ENCODE measurements at places on chromosomes 6 and 20.
A peak's percentile ranks its signal among the peaks of the same experiment; 100 is the strongest.

DNA sequence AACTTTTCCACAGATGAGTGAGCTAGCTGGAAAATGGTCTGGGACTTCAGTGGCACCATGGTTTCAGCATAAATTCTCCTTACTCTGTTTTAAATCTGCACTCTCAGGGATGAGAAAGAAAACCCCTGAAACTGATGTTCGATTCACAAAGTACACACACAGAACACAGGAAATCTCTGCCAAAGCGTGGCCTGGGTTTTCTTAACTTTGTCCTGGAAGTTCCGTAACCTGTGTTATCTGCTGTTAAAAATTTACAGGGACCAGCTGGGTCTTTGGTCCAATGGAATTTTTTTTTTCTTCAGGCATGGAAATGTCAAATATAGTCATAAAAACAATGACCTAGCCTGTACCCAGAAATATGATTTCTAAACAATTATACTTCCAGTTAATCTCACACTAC, 7.3 kb downstream of the SCML4 start:
- H3K4me1 ChIP-seq: peaks cover 57% of the 10 kb centered on the region
- H3K27me3 ChIP-seq: peaks cover 1% of the 10 kb centered on the region
- no peak overlapping the region for H3K27ac ChIP-seq
- DNase-seq: peak; percentile 46

GRCh38 chr6:42049116-42049809, 1.1 kb upstream of the TAF8 start:
- DNase-seq: no peak
- peaks cover 62% of the 10 kb centered on the region for H3K4me1 ChIP-seq
- peaks cover 21% of the 10 kb centered on the region for H3K36me3 ChIP-seq
- no peak overlapping the region for H3K27ac ChIP-seq
- no peaks in the 10 kb centered on the region for H3K27me3 ChIP-seq
- peak overlapping the region; percentile 88 for H3K4me3 ChIP-seq

GRCh38 chr20:18837718-18838117, 24.1 kb downstream of the SCP2D1 start:
- H3K27me3 ChIP-seq: 0 out of 3 replicates have a peak, but pooled peaks cover 5% of the 10 kb centered on the region
- H3K4me3 ChIP-seq: no peak overlapping the region
- no peak for DNase-seq

DNA sequence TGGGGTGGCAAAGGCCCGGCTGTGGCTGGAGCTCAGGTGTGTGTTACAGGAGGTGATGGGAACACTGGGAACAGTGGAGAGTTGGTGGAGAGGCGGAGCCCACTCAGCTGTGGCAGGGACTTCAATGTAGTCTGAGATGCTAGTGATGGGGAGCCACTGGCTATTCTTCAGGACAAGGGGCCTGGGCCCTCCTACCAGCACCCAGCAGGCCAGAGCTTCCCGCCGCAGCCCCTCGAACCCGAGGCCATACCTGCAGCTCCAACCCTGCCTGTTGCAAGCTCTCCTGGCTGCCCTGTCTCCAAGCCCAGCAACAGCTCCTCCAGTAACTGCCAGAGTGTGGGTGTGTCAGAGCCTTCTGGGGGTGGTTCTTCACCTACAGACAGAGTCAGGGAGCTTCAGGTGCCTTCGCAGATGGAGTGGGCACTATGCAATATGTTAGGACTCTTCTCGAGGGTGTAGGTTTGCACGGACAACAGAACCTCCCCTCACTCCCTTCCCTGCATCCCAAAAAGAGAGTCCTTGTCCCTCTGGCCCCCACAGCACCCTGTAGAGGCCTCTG, 146.2 kb upstream of the MLN start:
- H3K4me3 ChIP-seq: no peak overlapping the region
- H3K27ac ChIP-seq: no peak overlapping the region
- DNase-seq: no peak
- no peaks in the 10 kb centered on the region for H3K36me3 ChIP-seq
- no peaks in the 10 kb centered on the region for H3K4me1 ChIP-seq

DNA sequence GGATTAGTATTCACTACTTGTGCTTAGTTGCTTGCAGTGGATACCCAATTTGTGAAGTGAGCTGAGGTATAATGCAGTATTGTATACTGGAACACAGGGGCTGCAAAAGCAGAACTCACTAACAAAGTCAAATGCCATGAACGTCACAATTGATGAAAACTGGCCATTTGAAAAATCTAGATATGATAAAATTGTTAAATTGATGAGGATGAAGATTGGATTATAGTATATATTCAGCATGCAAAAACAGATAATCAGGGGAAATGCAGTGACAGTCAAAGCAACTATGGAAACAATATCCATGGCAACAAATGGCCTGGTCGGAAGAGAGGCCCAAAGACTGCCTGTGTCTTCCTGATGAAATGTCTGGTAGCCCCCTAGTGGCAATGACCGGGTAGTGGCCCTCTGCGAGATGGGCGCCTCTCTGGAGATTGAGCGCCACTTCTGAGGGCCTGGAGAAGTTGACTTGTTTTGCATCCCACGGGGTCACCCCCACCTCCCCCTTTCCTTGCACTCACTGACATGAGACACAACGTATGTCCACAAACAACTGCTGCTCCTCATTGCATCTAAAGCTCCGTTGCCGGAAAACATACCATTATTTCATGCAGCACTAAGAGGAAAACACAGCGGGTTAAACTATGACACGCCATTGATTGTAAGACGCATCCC, 43.6 kb downstream of the C6orf15 start:
- no peaks in the 10 kb centered on the region for H3K36me3 ChIP-seq
- peak; percentile 73 for DNase-seq
- no peak overlapping the region for H3K27ac ChIP-seq
- H3K4me1 ChIP-seq: no peaks in the 10 kb centered on the region
- no peak overlapping the region for H3K4me3 ChIP-seq

DNA sequence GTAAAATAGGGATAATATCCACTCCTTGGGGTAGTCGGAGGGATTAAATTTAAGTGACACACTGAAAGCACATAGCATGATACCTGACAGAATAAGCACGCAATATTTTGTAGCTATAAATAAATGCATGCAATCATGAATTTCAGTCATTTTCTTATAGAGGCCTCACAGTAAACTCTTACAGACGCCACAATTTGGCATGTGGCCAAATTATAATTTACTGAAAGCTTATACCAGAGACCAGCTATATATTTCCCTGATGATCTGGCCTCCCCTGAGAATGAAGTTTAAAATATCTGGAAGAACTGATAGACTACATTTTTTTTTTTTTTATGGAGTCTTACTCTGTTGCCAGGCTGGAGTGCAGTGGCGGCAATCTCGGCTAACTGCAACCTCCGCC, 40.9 kb downstream of the QRSL1 start:
- no peak overlapping the region for H3K27ac ChIP-seq
- DNase-seq: no peak
- H3K36me3 ChIP-seq: no peaks in the 10 kb centered on the region
- no peaks in the 10 kb centered on the region for H3K27me3 ChIP-seq
- no peaks in the 10 kb centered on the region for H3K4me1 ChIP-seq

DNA sequence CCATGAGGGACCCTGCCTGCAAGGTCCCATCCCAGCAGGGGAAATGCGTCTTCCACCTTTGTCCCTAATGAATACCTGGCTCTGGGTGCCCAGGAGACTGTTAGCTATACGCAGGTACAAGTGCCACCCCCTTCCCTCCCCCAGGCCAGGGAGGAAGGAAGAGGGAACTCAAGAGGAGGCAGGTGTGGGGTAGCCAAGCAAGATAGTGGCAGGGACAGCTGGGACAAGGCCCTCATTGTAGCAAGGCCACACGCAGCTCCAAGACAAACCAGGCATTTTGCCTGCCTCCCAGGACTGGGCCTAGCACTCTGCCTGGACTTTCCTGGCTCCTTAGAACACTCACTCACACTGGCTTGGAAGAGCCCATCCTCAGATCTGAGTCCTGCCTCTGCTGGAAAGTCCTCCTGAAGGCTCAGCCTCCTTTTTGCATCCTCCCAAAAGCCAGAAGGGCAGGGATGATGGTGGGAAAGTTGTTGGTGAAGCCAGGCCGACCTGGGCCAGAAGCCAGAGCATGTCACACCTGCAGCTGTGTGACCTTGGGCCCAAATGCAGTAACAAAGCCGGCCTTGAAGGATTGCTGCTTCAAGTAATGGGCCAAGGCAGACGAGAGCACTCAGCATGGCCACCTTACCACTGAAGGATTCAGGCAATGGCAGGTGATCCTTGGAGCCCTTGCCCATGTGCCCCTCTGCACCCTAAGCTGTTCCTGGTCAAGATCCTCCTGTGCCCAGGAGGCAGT, 27.7 kb downstream of the SNPH start:
- no peak for DNase-seq
- no peak overlapping the region for H3K27ac ChIP-seq
- no peaks in the 10 kb centered on the region for H3K4me1 ChIP-seq
- no peaks in the 10 kb centered on the region for H3K36me3 ChIP-seq

DNA sequence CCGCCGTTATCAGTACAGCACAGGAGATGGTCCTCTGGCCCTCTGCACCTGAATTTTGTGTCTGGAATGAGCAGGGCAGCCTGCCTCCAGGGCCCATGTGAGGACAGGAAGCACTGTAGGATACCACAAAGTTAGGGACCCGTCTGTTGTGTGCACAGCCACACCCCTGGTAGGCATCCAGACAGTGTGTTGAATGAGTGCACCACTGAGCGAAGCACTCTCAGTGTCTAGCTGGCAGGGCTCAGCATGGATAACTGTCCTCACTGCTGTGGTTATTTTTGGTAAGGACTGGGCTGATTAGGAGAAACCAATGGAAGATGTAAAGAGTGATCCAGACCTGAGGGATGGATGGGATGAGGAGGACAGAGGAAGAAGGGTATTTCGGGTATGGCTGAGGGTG, 178.7 kb downstream of the CLIC5 start:
- no peak overlapping the region for H3K4me3 ChIP-seq
- H3K27ac ChIP-seq: no peak overlapping the region
- H3K27me3 ChIP-seq: no peaks in the 10 kb centered on the region
- DNase-seq: no peak
- no peaks in the 10 kb centered on the region for H3K4me1 ChIP-seq

DNA sequence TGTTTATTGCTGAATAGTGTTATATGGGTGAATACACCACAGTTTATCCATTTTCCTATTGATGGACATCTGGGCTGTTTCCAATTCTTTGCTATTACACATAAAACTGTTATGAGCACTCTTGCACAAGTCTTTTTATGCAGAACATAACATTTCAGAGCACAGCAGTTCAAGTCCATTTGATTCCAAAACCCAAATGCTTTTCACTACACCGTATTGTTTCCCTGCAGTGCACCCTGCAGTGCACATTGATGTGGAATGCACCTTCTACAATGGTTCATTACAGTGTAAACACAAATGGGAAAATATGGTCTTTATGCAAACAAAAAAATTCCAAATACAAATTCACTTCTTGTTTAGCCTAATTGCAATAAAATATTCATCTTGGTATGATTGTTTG, 3.6 kb upstream of the SLC2A12 start:
- H3K4me1 ChIP-seq: peaks cover 13% of the 10 kb centered on the region
- no peak overlapping the region for H3K27ac ChIP-seq

DNA sequence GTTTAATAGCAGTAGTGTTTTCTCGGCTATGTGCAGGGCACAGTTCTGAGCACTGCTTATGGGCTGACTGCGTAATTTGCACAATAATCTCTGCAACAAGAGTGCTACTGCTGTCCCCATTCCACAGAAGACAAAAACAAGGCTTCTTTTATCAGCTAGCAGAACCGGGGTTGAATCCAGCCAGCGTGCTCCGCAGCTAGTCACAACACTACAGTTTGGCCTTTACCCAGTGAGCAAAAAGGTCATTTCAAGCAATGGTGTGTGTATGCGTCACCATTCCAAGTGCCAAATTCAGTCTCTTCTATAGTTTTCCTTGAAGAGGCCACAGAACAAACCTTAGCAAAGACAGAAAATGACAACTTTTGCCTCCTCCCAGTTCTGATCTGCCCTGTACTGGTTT, 61.1 kb downstream of the LRFN2 start:
- H3K27me3 ChIP-seq: no peaks in the 10 kb centered on the region
- H3K4me3 ChIP-seq: no peak overlapping the region
- peaks cover 13% of the 10 kb centered on the region for H3K4me1 ChIP-seq
- DNase-seq: no peak
- no peak overlapping the region for H3K27ac ChIP-seq
- no peaks in the 10 kb centered on the region for H3K36me3 ChIP-seq

DNA sequence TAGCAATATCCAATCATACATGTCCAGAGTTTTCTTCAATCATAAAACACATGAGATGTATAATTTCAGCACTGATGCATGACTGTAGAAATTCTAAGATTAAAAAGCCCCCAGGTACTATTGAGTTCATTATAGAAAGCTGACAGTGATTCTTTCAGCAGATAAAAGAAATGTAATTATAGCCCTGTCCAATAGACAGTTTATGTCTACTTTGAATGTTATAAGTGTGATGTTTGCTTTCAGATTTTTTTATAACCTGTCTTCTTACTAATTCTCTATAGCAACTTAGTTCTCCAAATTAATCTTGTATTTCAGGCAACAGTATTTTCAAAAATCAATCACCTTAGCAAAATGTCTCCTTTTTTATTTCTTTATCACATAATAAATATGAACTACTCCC, 13.5 kb upstream of the FKBP1C start:
- DNase-seq: no peak
- H3K4me3 ChIP-seq: no peak overlapping the region
- no peaks in the 10 kb centered on the region for H3K36me3 ChIP-seq
- no peaks in the 10 kb centered on the region for H3K4me1 ChIP-seq

- H3K27me3 ChIP-seq: no peaks in the 10 kb centered on the region
- peak; percentile 5 for DNase-seq
- H3K4me1 ChIP-seq: no peaks in the 10 kb centered on the region
- no peak overlapping the region for H3K27ac ChIP-seq
- H3K36me3 ChIP-seq: no peaks in the 10 kb centered on the region
Observed at GRCh38 chr6:105733556-105734162, 330.8 kb upstream of the PREP start.

All from HepG2 (cell line).